Left ventricle myocardium inferior (tissue), 1 donor: ENCODE measurements at places on chromosomes 1 and 21. TPM values are rescaled to one million over a fixed set of nuclear protein-coding genes. Genes with fewer than 3 reads are reported as not detected.

Gene TMEM269
- not detected for total RNA-seq

Gene RORC
- 10.3 TPM for total RNA-seq

DNA sequence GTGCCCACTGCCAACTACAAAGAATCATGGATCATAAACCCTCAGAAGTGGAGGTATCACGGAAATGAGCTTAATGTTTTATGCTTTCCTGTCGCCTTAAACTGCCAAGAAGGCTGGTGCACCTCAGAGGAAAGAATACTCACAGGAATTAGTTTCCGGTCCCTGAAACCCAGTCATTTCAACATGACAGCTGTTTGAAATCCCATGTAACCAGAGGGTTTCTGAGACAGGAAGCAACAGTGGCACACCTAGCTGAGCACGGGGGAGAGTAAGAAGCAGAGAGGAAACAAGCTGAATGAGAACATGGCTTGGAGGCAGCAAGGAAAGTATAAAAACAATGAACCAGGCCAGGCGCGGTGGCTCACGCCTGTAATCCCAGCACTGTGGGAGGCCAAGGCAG lies 3.9 kb downstream of the JAK1 start:
- DNase-seq, result no peak

GRCh38 chr1:235074523-235075047 lies 54.1 kb downstream of the TOMM20 start:
- DNase-seq, result peak; percentile 45

Gene ABL2
- 9.0 TPM for total RNA-seq

GRCh38 chr1:115670476-115671175 lies 28.9 kb downstream of the VANGL1 start:
- no peak for DNase-seq

GRCh38 chr1:205716371-205717132 lies 33.4 kb downstream of the NUCKS1 start:
- DNase-seq, result no peak

Gene HSD11B1
- 4.1 TPM for total RNA-seq

Gene WNT9A
- total RNA-seq, result 4.8 TPM
